ENCODE measurements at places on chromosomes 11 and 22. TPM values are rescaled to one million over a fixed set of nuclear protein-coding genes. Genes with fewer than 3 reads are reported as not detected.

FGF19 gene
- not detected for total RNA-seq

PDGFB gene
- total RNA-seq, result 3.8 TPM

DNA sequence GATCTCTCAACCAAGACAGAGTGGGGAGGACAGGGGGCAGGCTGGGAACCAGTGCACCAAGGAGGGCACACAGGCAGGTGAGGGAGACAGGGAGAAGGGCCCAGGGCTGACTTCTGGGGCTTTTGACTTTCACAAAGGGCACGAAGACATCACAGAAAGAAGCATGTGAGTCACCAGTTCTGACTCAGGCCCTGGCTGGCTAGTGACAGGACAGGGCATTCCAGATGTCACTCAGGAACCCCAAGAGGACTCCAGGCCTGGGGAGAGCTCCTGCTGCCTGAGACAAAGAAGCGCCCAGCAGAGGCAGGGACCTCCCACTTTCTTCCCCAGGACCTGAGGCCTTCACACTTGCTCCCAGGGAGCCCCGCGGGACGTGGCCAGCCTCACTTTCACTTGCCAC, 497.2 kb downstream of the BUD13 start:
- DNase-seq, result no peak

GRCh38 chr11:2094354-2095197, 44.6 kb downstream of the IGF2 start:
- DNase-seq, result peak; percentile 72

GRCh38 chr11:115226556-115226955, 277.7 kb downstream of the CADM1 start:
- DNase-seq, result no peak
